ENCODE measurements at places on chromosomes 4 and X. TPM values are rescaled to one million over a fixed set of nuclear protein-coding genes. Genes with fewer than 3 reads are reported as not detected.

Gene PRDM8
- total RNA-seq, result 11.7 TPM

Gene COX7B2
- total RNA-seq, result not detected

Gene ANK2
- 7.0 TPM for total RNA-seq

GRCh38 chr4:152118819-152119553, 358.2 kb upstream of the GATB start:
- no peak for DNase-seq

GRCh38 chr4:61911313-61911756, 711.2 kb downstream of the ADGRL3 start:
- no peak for DNase-seq

- DNase-seq, result no peak
Observed at GRCh38 chr4:133014473-133015135, 134.5 kb upstream of the PCDH10 start.

DNA sequence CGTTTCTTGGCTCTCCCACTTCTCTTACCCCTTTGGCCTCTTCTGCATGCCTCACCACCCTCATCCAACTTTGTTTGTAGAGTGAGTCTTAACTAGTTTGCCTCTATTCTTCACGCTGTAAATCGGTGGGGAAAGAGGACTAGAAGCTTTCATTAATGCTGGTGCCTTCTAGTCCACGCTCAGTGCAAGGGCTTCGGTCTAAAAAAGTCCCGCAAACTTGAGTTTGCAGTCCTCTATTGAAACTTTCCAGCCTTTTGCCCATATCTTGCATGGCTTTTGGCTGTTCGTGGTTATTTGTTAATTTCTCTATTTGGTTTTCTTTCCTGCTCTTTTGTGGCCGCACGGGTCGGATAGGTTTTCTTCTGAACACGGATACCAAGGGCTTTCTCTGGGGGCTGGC, 868 bp downstream of the DACH2 start:
- DNase-seq, result no peak

- DNase-seq, result peak; percentile 40
Observed at GRCh38 chrX:9182041-9182440, 148.1 kb upstream of the FAM9B start.

- peak; percentile 89 for DNase-seq
Observed at GRCh38 chr4:155809835-155810234, 51.0 kb downstream of the GUCY1B1 start.

DNA sequence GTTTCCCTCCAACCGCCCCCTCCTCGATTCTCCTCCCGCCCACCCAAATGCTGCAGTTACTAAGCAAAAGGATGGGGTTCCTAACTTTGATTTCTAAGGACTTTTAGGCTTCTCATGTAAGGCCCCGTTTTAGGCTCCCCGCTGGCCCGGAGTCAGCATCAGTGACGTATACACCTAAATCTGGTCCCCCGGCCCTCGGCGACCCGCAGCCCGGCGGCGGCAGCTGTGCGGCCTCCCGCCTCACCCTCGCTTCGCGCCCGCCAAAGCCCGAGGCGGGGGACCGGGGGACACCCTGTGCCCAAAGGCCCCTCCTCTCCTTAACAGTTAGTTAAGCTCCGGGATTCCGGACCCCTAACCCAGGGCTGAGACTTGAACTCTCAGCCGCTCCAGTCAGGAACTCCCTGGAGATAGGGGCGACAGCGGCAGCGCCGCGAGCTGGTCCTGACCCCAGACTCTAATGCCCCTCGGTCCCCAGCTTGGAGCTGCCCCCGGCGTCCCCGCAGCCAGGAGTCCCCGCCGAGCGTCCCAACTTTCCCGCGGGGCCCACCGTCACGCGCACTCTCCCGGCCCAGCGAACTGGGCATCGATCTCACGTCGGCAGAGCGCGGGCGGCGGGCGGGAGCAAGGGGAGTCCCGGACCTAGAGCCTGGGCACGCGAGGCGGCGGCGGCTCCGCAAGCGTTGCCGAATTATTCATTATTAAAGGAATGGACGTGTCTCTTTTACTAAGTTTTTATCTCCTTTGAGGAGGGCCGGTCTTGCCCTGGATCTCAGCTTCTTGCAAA, 1.5 kb upstream of the NR3C2 start:
- no peak for DNase-seq

- no peak for DNase-seq
Observed at GRCh38 chr4:8857766-8858700, 13.6 kb downstream of the HMX1 start.

GRCh38 chrX:10923466-10923865, 187.7 kb upstream of the HCCS start:
- DNase-seq, result no peak

- no peak for DNase-seq
Observed at GRCh38 chr4:119172223-119172622, 36.6 kb downstream of the MYOZ2 start.

DNA sequence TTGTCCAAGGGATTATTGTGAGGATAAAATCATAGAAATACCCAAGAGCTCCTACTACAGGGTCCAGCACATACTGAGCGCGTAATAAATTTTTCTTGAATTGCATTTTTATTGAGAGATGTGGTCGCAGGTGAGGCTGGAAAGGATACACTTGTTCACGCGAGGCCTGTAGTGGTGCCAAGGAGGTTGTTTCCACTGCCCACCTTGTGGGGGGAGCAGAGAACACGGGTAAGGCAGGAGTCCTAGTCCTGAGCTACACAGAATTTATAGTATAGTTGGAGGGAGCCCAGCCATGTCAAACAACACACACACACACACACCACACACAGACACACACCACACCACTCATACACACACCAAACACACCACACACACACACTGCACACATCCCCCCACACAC, 31.8 kb upstream of the CYP4V2 start:
- DNase-seq, result no peak

DNA sequence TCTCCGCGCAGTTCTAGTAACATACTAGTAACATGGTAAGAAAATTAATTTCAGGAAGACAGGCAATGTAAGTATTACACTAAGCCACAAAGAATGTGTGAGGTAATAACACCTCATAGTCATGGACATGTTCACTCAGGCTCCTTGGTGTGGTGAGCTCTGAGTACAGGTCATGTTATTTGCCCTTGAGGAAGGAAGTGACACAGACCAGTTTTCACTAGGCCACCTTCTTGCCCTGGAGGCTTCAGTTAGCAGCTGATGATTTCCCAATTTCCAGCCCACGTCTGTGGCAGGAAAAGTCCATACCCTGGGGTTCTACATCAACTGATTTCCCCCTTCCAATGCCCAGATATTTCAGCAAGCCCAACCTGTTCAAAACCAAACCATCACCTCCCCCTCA, 6.7 kb downstream of the APOO start:
- DNase-seq, result peak; percentile 91

- DNase-seq, result no peak
Observed at GRCh38 chr4:38860788-38861424, 4.3 kb upstream of the TLR6 start.

DNA sequence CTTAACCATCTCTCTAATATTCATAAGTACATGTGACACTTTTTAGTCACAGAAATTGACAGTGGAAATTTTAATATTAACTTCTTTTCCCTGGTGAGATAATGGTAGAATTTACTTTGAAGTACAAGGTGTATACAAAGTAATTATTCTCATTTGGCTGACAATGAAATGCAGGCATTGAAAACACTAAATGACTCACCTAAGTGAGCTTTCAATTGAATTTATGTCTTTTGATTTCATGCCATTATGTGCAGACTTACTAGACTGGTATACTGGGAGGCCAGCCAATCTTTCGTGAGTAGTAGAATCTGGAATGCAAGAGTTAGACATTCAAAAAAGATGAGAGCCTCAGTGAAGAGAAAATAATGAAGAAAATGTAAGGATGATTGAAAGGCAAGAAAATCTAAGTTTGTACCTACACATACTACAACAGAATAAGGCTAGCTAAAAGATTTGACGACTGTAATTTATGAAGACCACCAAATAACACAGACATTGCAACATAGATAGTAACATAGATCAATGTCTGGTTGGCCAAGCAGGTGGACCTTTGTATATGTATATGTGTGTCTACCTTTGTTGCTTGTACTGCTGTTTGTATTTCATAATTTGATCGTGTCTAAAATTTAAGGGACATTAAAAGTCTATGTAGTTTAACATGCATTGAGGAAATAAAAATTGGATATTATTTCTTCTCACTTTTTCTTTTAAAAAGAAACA, 459.7 kb downstream of the IL15 start:
- DNase-seq, result peak; percentile 88

DNA sequence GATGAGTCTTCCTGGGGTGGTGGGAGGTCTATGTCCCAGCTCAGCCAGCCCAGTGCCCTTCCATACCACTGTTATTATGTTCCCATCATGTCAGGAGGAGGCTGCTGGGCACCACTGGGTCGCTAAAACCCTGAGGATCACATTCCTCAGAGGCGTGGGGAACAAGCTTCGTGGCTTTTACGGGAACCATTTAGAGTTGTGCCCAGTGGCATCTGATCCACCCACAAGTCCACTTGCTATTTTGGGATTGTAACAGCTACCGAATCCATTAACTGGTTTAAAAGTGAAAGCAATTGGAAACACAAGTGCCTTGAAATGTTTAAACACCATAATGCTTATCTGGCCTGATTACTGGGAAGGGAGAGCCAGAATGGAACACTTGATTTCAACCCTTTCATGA, 13.1 kb upstream of the CCKAR start:
- peak; percentile 54 for DNase-seq

GRCh38 chr4:110170861-110171260, 27.6 kb downstream of the ELOVL6 start:
- DNase-seq, result no peak

DNA sequence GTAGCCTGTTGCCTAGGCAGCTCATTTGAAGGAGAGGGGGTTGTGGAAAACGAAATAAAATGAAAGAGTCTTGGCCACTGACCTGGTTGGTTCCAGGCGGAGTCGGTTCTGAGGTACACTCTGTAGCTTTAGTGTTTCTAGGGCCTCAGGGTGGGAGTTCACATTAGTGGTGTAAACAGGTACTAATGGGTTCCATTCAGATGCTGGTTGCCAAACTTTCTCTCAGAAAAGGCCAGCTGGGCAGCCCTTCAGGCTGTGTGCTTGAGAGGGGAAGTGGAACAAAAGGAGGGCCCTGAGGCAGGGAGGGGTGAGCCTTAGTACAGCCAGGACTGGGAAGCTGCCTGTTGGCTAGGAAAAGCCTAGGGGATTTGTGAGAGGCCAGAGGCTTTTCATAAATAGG, 24.8 kb downstream of the NHSL2 start:
- no peak for DNase-seq
